ENCODE measurements at places on chromosomes 1 and 21. TPM values are rescaled to one million over a fixed set of nuclear protein-coding genes. Genes with fewer than 3 reads are reported as not detected.

Gene FDPS
- total RNA-seq = 65.3 TPM

Gene C1orf198
- 115 TPM for total RNA-seq

Gene CCDC190
- total RNA-seq = 0.33 TPM

Gene FCRL1
- total RNA-seq = not detected

Gene FMO5
- 0.86 TPM for total RNA-seq

Gene IGSF21
- 6.0 TPM for total RNA-seq

Gene FCAMR
- total RNA-seq = not detected

Gene C1orf167
- 1.7 TPM for total RNA-seq

Gene MNDA
- 5.9 TPM for total RNA-seq

- no peaks in the 10 kb centered on the region for H3K27me3 ChIP-seq
- no peak overlapping the region for H3K4me3 ChIP-seq
- no peak for DNase-seq
- peak overlapping the region; percentile 63 for H3K27ac ChIP-seq
- peaks cover 45% of the 10 kb centered on the region for H3K36me3 ChIP-seq
Observed at GRCh38 chr1:27418326-27419185, 26.1 kb downstream of the GPR3 start.

DNA sequence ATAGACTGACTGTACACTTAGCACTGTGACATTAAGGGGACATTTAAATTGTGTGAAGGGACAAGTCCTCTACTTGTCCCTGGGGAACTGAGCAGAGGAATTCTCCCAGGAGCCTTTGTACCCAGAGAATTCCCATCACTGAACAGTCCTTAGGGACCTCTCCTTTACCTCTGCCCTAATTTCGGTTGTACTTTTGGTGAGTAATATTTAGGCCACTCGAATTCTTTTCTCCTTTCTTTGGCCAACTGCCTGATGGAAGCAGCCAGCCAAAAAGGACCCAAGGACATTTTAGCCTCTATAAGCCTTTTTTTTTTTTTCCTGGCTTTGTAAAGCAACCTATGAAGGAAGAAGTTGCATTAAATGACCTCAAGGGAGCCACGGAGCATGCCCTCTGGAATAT lies 71.5 kb downstream of the NR5A2 start:
- no peaks in the 10 kb centered on the region for H3K4me1 ChIP-seq
- no peaks in the 10 kb centered on the region for H3K36me3 ChIP-seq
- H3K27me3 ChIP-seq = no peaks in the 10 kb centered on the region

DNA sequence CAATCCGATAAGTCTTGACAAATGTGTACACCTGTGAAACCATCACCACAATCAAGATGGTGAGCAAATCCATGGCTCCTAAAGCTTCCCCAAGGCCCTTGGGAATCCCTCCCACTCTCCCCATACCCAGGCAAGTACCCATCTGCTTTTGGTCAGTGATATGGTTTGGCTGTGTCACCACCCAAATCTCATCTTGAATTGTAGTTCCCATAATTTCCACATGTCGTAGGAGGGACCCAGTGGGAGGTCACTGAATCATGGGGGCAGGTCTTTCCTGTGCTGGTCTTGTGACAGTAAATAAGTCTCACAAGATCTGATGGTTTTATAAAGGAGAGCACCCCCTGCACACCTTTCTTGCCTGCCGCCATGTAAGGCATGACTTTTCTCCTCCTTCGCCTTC lies 14.6 kb upstream of the GUCA2B start:
- H3K27me3 ChIP-seq = no peaks in the 10 kb centered on the region
- H3K4me3 ChIP-seq = no peak overlapping the region

- no peak overlapping the region for H3K27ac ChIP-seq
- no peaks in the 10 kb centered on the region for H3K27me3 ChIP-seq
- H3K4me3 ChIP-seq = no peak overlapping the region
Observed at GRCh38 chr1:216612291-216612690, 110.9 kb downstream of the ESRRG start.

- DNase-seq = no peak
- H3K4me1 ChIP-seq = peaks cover 4% of the 10 kb centered on the region
- H3K27ac ChIP-seq = no peak overlapping the region
- no peaks in the 10 kb centered on the region for H3K36me3 ChIP-seq
- H3K4me3 ChIP-seq = no peak overlapping the region
- H3K27me3 ChIP-seq = no peaks in the 10 kb centered on the region
Observed at GRCh38 chr21:32141318-32141633, 137.6 kb downstream of the MIS18A start.

GRCh38 chr1:232806186-232806510 lies 932 bp downstream of the MAP10 start:
- no peaks in the 10 kb centered on the region for H3K4me1 ChIP-seq
- H3K27ac ChIP-seq = peak overlapping the region; percentile 88
- H3K27me3 ChIP-seq = no peaks in the 10 kb centered on the region
- H3K4me3 ChIP-seq = peak overlapping the region; percentile 78
- H3K36me3 ChIP-seq = no peaks in the 10 kb centered on the region

DNA sequence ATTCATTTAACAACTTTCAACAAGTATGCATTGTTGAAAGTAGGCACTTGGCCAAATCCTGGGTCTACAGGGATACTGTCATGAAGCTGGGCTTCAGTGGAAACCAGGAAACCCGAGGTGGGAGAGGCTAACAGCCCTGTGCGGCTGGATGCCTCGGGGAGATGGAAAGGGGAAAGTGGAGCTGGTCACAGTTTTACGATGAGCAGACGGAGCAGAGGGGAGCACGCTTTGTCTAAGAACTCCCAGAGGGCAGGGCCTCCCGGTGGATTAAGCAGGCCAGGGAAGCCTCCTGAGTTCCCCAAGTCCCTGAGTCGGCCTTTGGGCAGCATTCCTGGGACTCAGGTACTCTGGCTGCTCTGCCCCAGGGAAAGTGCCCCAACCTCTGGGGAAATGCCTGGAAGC lies 23.8 kb downstream of the STUM start:
- no peak overlapping the region for H3K4me3 ChIP-seq
- DNase-seq = no peak
- H3K36me3 ChIP-seq = no peaks in the 10 kb centered on the region
- no peaks in the 10 kb centered on the region for H3K4me1 ChIP-seq
- H3K27me3 ChIP-seq = no peaks in the 10 kb centered on the region

DNA sequence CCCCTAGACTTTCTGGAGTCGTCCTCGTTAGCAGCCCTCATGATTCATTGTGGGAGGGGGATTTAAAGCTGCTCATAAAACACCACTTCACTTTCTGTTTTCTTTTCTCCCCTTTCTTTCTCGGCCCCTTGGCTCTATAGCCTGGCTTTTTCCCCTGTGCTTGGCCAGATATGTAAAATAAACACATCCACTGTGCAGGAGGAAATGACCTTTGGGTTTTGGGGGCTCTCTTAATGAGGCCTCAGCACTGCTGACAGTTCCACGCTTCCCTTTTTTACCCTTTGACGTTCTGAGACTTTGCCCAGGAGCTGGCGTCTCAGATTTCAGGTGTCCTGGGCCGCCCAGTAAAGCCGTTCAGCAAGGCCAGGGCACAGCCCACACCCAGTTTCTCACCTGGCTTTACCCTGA lies 65.7 kb downstream of the RUNX3 start:
- H3K27me3 ChIP-seq = no peaks in the 10 kb centered on the region
- H3K4me1 ChIP-seq = no peaks in the 10 kb centered on the region
- no peak overlapping the region for H3K4me3 ChIP-seq
- no peaks in the 10 kb centered on the region for H3K36me3 ChIP-seq
- H3K27ac ChIP-seq = no peak overlapping the region

DNA sequence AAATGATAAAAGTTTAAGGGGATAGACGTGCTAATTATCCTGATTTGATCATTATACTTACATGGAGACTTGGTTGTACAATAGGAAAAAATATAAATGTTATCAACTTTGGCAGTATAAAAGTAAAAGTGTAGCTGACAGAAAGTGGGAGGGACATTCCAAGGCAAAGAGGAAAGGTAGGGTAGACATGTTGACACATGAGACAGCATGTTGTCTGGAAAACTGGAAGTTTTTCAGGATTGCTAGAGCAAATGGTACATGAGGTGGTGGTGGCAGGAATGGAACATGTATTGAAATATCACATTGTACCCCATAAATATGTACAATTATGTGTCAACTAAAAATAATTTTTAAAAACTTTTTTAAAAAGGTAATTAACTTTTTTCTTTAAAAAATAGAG lies 13.2 kb downstream of the DIPK1A start:
- peaks cover 39% of the 10 kb centered on the region for H3K4me1 ChIP-seq
- H3K4me3 ChIP-seq = no peak overlapping the region
- no peaks in the 10 kb centered on the region for H3K36me3 ChIP-seq

DNA sequence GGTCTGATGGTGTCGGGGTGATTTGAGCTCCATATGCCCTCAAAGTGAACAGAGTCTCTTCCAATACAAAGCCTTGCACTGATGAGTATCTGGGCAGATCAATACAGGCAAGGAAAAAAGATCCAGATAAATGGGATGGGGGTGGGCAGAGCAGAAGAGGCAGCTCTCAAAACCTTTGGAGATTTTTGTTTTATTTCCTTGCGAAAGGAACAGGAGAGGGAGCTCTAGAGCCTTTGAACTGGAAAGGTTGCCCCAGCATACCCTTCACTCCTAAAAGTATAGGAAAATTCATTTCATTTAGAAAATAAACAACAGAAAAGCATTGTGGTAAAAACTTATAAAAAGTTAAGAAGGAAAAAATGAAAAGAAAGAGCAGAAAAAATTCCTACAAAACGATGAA lies 31.4 kb upstream of the OLIG2 start:
- no peaks in the 10 kb centered on the region for H3K4me1 ChIP-seq
- DNase-seq = no peak
- no peaks in the 10 kb centered on the region for H3K36me3 ChIP-seq
- no peak overlapping the region for H3K27ac ChIP-seq

GRCh38 chr1:61092642-61093041 lies 10.3 kb downstream of the NFIA start:
- H3K4me3 ChIP-seq = no peak overlapping the region
- no peaks in the 10 kb centered on the region for H3K27me3 ChIP-seq
- peak overlapping the region; percentile 49 for H3K27ac ChIP-seq
- H3K36me3 ChIP-seq = peaks cover 9% of the 10 kb centered on the region

- no peak overlapping the region for H3K27ac ChIP-seq
- H3K4me3 ChIP-seq = no peak overlapping the region
- H3K4me1 ChIP-seq = peaks cover 11% of the 10 kb centered on the region
- DNase-seq = no peak
Observed at GRCh38 chr1:175270361-175270760, 77.8 kb upstream of the KIAA0040 start.

- no peak overlapping the region for H3K27ac ChIP-seq
- H3K4me1 ChIP-seq = no peaks in the 10 kb centered on the region
- no peak for DNase-seq
- H3K27me3 ChIP-seq = peaks cover 2% of the 10 kb centered on the region
- no peaks in the 10 kb centered on the region for H3K36me3 ChIP-seq
- H3K4me3 ChIP-seq = no peak overlapping the region
Observed at GRCh38 chr1:47575855-47576757, 138.3 kb downstream of the FOXD2 start.

DNA sequence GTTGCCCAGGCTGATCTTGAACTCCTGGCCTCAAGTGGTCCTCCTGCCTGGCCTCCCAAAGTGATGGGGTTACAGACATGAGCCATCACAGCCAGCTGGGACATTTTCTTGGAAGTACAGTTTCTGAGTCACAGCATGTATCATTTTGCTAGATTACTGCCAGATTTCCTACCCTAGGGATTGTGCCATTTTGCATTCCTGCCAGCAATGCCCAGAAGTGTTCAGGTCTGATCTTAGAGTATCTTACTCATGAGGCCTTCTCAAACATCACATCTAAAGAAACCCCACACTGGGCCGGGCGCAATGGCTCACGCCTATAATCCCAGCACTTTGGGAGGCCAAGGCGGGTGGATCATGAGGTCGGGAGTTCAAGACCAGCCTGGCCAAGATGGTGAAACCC lies 10.2 kb downstream of the BMP8A start:
- no peaks in the 10 kb centered on the region for H3K36me3 ChIP-seq
- DNase-seq = no peak
- no peak overlapping the region for H3K4me3 ChIP-seq
- peaks cover 20% of the 10 kb centered on the region for H3K4me1 ChIP-seq
- no peak overlapping the region for H3K27ac ChIP-seq
- H3K27me3 ChIP-seq = no peaks in the 10 kb centered on the region

GRCh38 chr1:212753749-212754148 lies 37.8 kb downstream of the NSL1 start:
- no peaks in the 10 kb centered on the region for H3K36me3 ChIP-seq
- no peaks in the 10 kb centered on the region for H3K27me3 ChIP-seq
- no peak overlapping the region for H3K4me3 ChIP-seq
- peaks cover 14% of the 10 kb centered on the region for H3K4me1 ChIP-seq
- no peak overlapping the region for H3K27ac ChIP-seq
- no peak for DNase-seq

DNA sequence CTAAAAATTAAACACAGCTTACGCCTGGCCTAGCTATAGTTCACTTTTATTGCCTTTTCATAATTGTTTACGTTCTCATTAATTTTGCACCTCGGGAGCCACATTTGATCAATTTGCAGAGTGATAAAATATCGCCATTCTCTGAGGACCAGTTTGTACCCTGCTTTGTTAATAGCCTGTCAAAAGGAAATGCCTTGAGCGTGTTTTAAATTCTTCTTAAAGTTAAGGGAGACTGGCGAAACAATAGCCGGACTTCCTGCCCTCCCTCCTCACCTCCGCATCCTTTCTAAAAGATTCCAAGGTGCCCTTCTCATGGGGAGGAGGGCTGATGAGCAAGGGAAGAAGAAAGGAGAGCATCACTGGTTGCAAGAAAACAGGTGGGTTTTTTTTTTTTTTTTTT lies 271.6 kb downstream of the KCNJ6 start:
- no peak for DNase-seq
- no peaks in the 10 kb centered on the region for H3K27me3 ChIP-seq
- H3K4me3 ChIP-seq = no peak overlapping the region
- H3K27ac ChIP-seq = no peak overlapping the region

DNA sequence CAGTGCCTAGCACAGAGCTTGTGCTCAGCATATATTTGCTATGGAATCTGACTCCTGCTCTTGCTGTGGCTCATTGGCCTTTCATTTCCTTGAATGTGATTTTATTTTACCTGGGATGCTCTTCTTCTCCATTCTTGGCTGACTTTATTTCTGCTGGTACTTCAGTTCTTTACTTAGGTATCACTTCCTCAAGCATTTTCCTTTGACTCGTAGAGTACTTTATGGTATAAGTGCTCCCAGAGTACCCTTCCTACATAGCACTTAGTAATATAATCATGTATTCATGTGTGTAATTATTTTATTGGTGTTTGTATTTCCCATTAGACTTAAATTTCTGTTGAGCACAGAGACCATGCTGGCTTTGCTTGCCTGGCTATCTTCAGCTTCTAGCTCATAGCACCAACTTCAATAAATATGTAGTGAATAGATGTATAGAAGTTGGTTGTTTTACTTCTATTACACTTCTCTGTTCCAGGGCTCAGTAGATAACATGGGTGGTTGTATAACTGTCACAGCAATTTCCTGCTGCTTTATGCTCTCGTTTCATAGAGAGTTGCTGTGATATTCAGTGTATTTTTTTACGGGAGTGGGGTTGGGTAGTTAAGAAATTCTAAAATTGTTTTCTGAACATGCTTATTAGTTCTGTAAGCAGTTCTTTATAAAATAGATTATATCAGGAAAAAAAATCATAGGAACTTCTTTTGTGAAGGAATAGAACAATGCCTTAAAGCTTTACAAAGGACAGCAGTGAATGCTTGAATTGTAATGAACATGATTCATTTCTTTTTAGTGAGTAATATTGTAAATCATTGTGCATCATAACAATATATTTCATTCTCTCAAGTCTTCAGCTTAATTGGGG lies 112.2 kb downstream of the NEK7 start:
- peak overlapping the region; percentile 52 for H3K27ac ChIP-seq
- no peaks in the 10 kb centered on the region for H3K4me1 ChIP-seq
- no peaks in the 10 kb centered on the region for H3K27me3 ChIP-seq
- H3K36me3 ChIP-seq = no peaks in the 10 kb centered on the region

- H3K4me1 ChIP-seq = no peaks in the 10 kb centered on the region
- no peak overlapping the region for H3K4me3 ChIP-seq
- H3K27ac ChIP-seq = no peak overlapping the region
Observed at GRCh38 chr21:33817663-33818451, 97.7 kb downstream of the ATP5PO start.

- no peak overlapping the region for H3K4me3 ChIP-seq
- no peak overlapping the region for H3K27ac ChIP-seq
- H3K4me1 ChIP-seq = no peaks in the 10 kb centered on the region
- H3K27me3 ChIP-seq = no peaks in the 10 kb centered on the region
- peaks cover 32% of the 10 kb centered on the region for H3K36me3 ChIP-seq
Observed at GRCh38 chr1:167101754-167102153, 7.9 kb downstream of the STYXL2 start.

Data from right atrium auricular region (tissue), 2 donors.